Cortex of kidney (tissue), 1 donor: ENCODE measurements at places on chromosomes 5 and 9.

DNA sequence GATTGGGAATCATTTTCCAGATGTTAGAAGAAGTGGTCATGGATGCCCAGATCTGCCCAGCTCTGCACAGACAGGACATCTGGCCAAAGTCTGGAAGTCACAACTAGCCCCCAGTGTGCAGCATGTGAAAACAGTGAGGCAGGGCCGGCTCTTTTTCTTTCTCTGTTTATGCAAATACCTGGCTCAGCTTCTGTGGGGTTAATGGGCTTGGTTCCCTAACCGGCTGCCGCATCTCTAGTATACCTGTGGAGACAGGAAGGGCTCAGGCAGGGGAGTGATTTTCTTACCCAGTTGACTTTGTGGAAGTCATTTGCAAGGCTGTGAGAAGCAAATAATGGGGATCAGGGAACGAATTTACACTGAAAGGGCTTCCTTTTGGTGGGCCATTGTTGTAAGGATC lies 254.8 kb upstream of the PANK3 start:
- no peak for DNase-seq

DNA sequence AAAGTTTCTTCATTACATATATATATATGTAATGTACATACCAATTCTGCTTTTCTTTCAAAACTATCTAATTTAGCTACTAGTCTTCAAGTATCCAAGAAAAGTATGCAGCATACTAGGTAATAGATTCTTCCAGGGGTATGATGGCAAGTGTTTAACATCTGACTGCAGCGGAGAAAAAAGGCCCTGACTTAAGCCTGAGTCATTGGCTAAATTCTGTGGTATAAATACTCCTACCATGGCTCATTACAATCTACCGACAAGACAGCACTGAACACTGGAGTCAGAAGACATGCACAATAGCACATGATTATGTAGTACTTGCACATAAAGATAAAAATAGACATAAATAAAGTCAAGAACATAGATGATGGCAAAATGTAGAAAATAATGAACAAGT lies 439.9 kb downstream of the BRINP1 start:
- no peak for DNase-seq

DNA sequence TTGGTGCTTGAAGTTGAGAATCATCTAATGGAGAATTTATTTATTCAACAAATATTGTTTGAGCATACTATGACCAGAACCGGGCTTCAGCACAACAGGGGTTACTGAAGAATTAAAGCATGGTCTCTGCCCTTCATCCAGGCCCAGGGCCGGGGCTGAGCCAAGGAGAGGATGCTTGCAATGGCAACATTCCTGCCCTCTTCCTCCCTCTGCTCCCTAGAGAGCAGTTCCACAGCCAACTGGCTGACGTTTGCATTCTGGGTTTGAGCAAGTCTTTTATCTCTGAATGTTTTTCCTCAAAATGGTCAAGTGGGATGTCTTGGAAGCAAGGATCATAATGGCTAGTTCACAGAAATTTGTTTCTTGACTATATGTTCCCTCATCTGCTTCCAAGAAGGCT lies 80.7 kb downstream of the GLDC start:
- no peak for DNase-seq

DNA sequence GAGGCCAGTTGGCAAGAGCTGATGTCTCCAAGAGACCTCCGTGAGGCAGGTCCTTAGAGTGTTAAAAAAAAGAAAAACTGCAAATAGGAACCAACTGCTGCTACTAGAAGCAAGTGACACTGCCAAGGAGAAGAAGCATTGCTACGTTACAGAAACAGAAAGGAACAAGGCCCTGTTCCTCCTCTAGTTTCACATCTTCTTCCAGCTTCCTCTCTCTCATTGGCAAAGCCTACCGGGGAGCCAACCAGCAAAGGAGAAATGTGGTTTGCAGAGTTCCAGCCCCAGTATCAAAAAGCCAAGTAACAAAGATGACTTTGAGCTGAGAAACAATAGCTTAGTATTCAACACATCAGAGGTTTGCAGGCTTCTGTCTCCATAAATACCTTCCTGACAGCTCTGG lies 145.9 kb downstream of the PRELID2 start:
- no peak for DNase-seq

DNA sequence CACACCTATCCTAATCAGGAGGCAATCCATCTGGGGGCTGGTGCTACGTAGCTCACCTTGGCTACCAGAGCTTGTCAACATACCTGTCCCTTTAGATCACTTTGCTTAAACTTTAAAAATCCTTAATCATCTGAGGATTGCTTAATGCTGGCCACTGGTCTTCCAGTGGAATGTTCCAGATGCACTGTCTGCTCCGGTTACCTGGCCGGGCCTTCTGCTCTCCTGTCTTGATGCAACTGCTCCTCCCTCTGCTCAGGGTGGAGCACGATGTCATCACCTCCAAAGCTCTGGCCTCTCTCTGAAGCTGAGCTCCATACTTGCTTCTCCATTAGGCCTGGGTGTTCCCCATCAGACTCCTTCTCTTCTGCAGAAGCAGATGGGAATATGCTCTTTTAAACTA lies 106.5 kb upstream of the OTULINL start:
- no peak for DNase-seq

GRCh38 chr5:181039931-181040630 lies at the start of gene BTNL9:
Gene BTNL9, plus strand, starts transcription at chr5:181040266. Its CDS starts 5,224 bp downstream, at chr5:181045490.
- DNase-seq = no peak

GRCh38 chr9:133032171-133032570 lies 1.4 kb downstream of the GTF3C5 start:
- no peak for DNase-seq

GRCh38 chr9:96064826-96065481 lies 189.5 kb downstream of the ERCC6L2 start:
- DNase-seq = no peak

DNA sequence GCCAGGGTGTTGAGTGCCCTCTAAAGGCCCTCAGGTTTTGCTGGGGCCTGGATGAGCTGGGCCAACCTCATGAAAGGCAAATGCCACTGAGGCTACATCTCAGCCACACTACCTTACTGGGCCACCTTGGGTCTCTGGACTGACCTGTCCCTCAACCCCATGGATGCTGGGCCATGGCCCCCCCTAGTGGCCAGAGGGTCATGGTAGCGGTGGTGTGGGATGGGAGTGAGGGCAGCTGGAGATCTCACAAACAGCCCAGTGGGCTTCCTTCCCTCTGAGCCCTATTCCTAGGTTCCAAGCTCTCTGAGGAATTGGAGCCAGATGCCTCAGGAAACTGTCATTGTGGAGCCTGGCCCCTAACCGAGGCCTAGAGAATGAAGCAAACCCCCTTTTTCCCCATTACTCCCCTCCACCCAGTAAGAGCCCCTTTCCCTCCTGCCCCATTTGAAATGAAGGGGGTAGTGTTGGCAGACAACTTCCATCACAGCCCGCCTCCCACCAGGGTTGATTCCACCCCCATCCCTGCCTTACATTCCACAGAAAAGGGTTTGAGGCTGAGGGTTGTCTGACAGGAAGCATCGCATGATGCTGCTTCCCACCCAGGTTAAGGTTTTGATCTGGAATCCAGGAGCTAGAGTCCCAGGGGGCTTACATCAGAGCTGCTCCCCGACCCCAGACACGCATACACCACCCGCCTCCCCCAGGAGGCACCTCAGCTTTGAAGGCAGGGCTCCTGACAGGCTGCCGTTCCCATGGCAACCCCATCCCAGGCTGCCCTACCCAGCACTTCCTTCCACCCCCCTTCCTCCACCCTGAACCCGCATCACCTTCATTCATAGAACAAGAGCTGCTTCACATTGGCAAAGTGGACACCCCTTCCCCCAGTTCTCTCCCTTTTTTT lies 63.9 kb downstream of the PCDH1 start:
- DNase-seq = no peak

DNA sequence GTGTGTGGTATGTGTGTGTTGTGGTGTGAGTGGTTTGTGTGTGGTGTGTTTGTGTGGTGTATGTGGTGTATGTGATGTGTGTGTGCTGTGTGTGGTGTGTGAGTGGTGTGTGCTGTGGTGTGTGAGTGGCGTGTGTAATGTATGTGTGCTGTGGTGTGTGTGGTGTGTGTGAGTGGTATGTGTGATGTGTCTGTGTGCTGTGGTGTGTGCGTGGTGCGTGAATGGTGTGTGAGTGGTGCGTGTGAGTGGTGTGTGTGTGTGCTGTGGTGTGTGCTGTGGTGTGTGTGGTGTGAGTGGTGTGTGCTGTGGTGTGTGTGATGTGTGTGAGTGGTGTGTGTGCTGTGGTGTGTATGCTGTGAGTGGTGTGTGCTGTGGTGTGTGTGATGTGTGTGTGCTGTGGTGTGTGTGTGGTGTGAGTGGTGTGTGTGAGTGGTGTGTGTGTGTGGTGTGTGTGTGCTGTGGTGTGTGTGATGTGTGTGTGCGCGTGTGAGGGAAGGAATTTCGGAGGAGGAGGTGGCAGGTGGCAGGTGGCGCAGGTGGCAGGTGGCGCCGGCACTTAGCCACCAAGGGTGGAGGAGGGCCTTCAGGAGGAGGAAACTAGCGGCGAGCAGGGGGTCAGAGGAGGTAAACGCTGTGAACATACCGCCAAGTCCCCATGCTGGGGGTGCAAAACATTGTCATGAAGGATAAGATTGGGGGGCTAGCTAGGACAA lies 191.8 kb downstream of the MELK start:
- DNase-seq = no peak

- no peak for DNase-seq
Measured at GRCh38 chr9:95031711-95032461, 285.6 kb downstream of the FANCC start.

GRCh38 chr5:96434201-96434645 lies 1.2 kb upstream of the PCSK1 start:
- DNase-seq = no peak

GRCh38 chr5:97874491-97874890 lies 691.4 kb upstream of the RIOK2 start:
- DNase-seq = no peak

- no peak for DNase-seq
Measured at GRCh38 chr9:84983749-84984148, 314.2 kb downstream of the NTRK2 start.

GRCh38 chr5:11733185-11733839 lies 170.9 kb downstream of the CTNND2 start:
- no peak for DNase-seq

GRCh38 chr5:135010502-135011354 lies 23.3 kb downstream of the PITX1 start:
- no peak for DNase-seq

- no peak for DNase-seq
Measured at GRCh38 chr5:131068076-131068475, 97.0 kb downstream of the HINT1 start.

- no peak for DNase-seq
Measured at GRCh38 chr5:114953565-114953964, 216.1 kb downstream of the TRIM36 start.

GRCh38 chr5:180830253-180831138 lies 27.9 kb upstream of the MGAT1 start:
- DNase-seq = no peak

GRCh38 chr5:137340881-137341280 lies 158.2 kb downstream of the SPOCK1 start:
- DNase-seq = no peak

- DNase-seq = no peak
Measured at GRCh38 chr9:138063785-138064184, 186.2 kb downstream of the CACNA1B start.

GRCh38 chr9:91727316-91727861 lies 222.6 kb downstream of the ROR2 start:
- DNase-seq = no peak

GRCh38 chr5:131214609-131215227 lies 44.0 kb downstream of the LYRM7 start:
- no peak for DNase-seq

DNA sequence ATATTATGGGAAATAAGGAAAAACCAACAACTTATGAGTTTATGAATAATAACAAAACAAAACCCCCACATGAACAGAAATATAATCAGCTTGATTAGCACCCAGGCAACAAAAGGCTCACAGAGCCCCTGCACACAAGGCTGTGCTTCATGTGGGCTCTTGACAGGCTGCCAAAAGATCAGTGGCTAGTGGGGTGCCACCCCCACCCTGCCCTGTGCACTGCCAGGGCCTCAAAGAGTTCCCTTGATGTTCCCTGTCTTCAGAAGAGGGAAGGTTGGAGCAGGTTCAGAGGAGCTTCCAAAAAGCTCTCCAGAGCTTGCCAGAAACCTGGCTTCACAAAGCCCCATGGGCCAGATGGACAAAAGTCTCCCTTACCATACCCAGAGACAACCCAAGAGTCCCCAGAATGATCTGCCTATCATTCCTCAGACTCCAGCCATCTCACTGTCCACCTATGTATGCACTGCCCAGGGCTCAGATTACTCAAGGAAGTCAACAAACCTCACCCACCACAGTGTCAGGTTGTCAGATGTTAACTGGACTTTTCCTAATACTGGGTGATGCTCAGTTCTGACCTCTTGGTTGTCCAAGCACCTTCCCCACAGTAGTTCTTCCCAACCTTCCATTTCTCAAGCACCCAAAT lies 87.5 kb downstream of the SIL1 start:
- DNase-seq = no peak

DNA sequence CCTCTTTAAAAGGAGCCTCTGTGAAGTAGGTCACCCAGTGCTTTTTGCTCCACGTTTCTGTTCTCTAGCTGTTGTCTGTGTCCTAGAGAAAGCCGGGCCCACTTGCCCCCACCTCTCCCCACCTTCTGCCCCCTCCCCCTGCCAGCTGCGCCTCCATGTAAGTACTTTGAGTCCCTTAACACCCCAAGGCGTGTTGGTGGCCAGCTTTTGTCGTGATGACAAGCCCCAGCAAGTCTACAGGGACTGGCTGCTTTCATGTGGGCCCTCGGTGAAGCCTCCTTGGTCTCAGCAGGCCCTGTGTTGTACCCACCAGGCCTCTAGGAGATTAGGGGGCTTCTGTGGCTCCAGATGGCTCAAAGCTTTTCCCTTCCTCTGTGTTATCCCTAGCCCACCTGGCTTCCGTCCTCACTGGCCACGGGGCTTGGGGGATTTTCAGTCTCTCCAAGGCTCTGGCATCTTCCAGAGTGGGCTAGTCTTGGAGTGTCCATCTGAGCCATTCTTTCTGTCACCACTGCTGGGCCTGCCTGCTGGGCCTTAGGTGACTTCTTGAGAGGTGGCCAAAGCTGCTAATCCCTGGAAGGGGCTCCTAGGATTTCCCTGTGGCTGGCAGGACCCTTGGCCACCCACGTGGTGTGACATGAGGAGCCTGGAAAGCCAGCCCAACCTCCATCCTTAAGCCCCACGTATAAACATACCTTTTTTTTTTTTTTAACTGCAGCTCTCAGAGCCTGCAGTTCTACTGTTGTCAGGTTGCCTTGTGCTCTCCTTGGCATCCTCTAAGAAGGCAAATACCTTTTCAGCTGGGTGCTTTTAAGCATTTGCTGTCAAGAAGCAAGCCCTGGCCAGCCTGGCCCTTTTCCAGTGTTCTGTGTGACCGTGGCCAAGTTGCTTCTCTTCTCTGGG lies 1.1 kb upstream of the NDST1 start:
- DNase-seq = no peak

- no peak for DNase-seq
Measured at GRCh38 chr5:139707445-139708003, 59.4 kb downstream of the CXXC5 start.

DNA sequence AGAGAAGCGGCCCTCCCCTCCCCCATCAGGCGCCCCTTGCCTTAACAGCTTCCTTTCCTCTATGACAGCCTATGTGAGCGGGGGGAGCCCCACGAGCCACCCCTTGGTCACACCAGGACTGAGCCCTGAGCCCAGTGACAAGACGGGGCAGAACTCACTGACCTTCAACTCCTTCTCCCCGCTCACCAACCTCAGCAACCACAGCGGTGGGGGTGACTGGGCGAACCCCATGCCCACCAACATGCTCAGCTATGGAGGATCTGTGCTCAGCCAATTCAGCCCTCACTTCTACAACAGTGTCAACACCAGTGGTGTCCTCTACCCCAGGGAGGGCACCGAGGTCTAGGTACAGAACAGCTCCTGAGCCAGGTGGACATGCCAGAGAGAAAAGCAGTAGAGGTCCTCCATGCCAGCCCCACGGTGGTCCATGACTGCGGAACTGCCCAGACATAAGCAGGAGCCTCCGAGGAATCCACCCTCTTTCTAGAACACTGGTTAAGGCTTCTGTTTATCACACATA lies 2.6 kb downstream of the FOXI1 start:
- no peak for DNase-seq
